ENCODE measurements at places on chromosomes 16 and 17.

- peak; percentile 76 for DNase-seq
Measured at GRCh38 chr16:12459391-12460063, 344.2 kb downstream of the CPPED1 start.

DNA sequence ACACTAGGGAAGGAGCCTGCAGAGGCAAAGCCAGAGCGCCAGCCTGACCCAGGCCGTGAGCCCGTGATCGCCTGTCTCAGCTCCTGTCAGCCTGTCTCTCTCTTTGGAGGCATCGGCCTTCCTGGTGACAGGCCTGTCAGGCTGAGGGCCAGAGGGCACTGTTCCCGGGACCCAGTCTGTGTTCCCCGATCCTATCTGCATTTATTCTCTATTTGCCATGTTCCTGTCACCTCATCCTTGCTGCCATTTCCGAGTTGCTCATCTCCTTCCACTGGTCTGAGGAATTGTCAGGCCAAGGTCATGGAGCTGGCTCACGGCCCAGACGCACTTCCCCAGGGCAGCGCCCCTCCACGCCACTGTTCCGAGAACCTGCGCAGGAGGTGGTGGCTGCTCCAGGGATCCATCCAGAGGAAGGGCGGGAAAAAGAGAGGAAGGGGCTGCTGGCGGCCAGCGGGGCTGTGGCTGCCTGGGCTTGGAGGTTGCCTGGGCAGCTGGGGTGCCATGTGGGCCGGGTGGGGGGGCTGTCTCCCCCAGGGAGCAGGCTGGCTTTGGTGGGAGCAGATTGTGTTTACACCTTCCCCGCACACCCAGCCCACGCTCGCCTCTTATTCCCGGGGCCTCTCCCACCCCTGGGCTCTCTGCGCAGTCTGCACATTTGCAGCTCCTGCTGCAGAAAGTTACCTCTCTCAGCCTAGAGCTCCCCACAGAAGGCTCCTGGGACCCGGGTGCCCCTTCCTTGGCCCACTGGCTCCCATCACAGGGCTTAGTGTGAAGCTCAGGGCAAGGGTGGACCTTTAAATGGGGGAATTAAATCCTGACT lies 4.9 kb downstream of the PRCD start:
- DNase-seq = no peak

- peak; percentile 4 for DNase-seq
Measured at GRCh38 chr16:78091419-78091818, 8.0 kb upstream of the WWOX start.

GRCh38 chr16:66130296-66130905 lies 236.1 kb upstream of the CDH5 start:
- DNase-seq = no peak

- DNase-seq = no peak
Measured at GRCh38 chr17:9200699-9201359, 179.5 kb downstream of the NTN1 start.

DNA sequence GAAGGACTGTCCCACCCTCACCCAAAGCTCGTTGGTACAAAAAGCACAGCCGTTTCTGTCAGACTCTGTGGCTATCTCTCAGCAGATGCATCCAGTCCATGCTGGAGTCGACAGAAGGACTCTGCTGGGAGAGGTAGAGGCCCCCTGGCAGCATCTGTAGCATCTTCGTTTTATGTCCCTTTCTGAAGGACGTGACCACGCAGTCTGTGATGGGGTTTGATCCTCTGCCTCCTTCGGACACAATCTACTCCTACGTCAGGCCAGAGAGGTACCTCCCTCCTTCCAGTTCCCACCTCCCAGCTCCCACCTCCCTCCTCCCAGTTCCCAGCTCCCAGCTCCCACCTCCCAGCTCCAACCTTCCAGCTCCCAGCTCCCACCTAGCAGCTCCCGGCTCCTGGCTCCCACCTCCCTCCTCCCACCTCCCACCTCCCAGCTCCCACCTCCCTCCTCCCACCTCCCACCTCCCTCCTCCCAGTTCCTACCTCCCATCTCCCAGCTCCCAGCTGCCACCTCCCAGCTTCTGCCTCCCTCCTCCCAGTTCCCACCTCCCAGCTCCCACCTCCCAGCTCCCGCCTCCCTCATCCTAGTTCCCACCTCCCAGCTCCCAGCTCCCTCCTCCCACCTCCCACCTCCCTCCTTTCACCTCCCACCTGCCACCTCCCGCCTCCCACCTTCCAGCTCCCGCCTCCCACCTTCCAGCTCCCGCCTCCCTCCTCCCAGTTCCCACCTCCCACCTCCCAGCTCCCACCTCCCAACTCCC lies 11.4 kb upstream of the MC1R start:
- DNase-seq = no peak

GRCh38 chr16:79013930-79014660 lies 586.4 kb downstream of the MAF start:
- no peak for DNase-seq

DNA sequence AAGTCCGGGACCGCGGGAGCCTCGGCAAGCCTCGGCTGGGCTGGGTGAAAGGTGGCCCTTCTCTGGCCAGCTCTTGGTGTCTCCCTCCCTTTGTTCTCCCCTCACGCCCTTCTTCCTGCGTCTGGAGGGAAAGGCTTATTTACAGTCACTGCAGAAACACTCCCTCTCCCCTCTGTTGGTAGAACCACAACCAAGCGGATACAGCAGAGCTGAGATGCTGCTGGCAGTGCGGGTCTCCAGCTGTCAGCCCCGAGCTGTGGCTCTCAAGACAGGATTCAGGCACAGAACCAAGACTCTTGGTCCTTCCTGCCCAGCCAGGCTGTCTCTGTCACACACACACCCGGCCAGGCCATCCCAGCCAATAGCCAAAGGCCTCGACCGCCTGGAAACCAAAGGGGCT lies 133.3 kb downstream of the ENGASE start:
- DNase-seq = no peak

DNA sequence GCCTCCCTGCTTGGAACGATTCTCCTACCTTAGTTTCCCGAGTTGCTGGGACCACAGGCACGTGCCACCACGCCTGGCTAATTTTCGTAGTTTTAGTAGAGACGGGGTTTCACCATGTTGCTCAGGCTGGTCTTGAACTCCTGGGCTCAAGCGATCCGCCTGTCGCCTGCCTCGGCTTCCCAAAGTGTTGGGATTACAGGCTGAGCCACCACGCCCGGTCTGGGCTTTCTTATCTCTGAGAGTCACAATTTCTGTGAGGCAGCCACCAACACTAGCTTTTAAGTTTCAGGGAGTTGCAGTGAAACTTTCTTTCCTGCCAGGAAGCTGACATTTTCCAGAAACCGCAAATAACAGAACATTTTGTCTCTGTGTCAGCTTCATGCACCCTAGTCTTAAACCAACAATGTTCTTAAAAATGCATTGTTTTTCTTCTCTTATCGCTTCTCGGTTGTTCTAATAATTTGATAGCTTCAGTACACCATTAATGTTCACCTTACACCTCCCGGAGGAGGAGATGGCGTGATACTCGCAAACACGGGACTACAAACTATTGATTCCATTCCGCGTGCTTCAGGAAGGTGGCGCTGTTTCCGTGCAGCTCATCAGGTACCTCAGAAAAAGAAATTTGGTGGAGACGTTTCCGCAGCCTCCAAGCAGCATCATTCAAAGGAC lies 7.4 kb upstream of the DHRS7B start:
- peak; percentile 84 for DNase-seq

- no peak for DNase-seq
Measured at GRCh38 chr16:4987580-4988374, 29.6 kb downstream of the SEC14L5 start.

GRCh38 chr16:65964752-65965151 lies 401.7 kb upstream of the CDH5 start:
- no peak for DNase-seq

GRCh38 chr16:4378161-4378666 lies 6.6 kb downstream of the VASN start:
- DNase-seq = no peak

DNA sequence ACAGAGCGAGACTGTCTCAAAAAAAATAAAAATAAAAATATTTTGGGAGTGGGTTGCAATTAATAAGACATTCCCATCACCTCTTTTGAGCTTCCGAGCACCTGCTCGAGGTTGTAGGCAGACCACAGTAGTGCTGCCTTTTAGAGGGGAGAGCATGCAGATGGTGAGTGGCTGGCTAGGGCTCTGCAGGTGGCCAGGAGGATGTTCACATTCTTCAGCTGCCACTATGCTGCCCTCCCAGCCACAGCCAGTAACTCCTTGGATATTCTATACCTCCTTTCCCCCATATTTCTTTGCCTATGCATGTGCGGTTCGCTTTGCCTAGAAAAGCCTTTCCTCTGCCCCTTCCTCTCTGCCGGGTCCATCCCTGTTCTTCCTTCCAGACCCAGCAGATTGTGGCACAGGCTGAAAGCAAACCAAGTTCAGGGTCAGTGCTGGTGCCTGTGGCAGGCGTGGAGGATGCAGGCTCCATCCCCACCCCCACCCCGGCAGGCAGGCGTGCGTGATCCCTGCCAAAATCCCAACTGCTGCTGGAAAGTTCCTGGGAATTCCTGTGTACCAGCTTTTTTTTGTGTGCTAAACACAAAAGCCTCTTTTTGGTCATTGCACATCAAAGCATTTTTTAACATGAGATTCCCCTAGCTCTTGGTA lies 33.8 kb upstream of the CMIP start:
- DNase-seq = no peak

DNA sequence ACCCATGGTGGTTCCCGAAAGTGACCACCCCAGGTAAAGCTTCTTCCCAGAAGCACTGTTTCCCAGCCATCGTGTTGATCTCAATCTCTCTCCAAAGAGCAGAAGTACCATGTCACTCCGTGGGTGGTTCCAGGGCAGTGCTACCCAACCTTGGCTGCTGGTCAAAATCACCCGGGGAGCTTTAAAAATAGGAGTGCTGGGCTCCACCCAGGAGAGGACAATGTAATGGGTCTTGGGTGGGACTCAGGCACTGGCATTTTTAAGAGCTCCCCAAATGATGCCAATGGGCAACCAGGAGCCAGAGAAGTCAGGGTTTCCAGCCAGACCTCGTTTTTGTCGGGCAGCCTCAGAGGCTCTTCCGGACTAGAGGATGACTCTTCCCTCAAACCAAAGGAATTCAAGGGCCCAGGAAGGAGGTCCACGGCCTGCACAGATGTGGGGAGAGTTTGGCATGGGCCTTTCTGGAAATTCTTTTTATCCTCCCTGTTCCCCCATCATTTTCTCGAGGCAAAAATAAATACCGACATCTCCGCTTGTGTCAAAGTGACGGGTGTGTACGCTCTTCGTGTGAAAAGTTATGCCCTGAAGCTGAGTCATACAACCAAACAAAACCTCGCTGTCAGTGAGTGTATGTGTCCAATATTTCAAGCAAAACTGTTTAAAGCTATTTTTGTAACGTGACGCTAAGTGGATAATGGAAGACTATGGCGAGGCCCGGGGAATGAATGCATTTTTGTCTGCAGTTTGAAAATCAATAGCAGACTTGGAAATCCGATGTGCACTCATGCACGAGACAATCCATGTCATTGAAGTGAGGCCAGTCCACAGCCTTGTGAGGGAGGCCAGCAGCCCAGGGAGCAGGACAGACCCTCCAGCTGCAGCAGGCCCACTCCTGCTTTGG lies 364.1 kb downstream of the FOXL1 start:
- no peak for DNase-seq

DNA sequence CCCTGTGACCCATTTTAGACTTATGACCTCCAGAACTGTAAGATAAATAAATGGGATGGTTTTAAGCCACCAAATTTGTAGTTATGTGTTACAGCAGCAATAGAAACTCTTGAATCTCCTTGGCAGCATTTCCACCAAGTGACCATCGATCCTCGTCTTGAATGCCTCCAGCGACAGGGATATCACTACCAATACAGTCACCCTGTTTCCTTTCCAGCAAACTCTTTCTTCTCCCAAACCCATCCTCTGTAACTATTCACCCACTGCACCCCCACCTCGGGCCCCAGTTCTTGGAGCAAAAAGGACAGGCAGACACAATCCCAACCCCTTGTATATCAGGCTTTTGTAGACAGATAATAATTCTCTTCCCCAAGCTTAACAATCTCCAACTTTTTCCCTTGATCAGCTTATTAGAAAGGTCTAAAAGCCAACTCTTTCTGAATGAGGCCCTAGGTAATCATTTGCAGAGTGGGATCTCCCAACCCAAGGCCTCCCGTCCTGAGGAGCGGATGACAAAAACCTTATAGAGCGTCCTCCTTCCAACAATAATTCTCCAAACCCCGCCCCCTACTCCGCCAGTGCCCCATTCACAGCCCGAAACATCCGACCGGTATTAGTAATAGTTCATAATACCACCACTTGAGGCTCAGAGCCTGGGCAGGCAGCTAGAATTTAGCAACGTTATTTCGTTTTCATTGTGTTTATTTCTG lies 14.7 kb upstream of the PLLP start:
- DNase-seq = peak; percentile 92

DNA sequence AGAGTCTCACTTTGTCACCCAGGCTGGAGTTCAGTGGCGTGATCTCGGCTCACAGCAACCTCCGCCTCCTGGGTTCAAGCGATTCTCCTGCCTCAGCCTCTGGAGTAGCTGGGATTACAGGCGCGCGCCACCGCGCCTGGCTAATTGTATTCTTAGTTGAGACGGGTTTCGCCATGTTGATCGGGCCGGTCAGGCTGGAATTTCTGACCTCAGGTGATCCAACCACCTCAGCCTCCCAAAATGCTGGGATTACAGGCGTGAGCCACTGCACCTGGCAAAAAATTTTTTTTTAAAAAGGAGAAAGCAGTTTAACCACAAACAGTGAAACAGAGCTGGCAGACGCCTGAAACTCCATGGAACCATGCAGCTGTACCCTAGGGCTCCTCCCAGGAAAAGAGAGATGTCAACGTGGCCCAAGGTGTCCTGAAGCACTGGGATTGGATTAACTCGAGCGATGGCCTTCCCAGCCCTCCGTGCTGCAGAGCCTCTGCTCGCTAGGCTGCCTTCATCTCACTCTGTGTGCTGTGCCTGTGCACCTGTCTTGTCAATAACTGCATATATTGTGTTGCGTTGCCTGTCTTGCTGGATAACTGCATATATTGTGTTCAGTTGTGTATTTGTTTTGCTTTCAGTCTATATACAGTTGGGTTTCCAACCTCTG lies 29.6 kb upstream of the FOXK2 start:
- DNase-seq = no peak

DNA sequence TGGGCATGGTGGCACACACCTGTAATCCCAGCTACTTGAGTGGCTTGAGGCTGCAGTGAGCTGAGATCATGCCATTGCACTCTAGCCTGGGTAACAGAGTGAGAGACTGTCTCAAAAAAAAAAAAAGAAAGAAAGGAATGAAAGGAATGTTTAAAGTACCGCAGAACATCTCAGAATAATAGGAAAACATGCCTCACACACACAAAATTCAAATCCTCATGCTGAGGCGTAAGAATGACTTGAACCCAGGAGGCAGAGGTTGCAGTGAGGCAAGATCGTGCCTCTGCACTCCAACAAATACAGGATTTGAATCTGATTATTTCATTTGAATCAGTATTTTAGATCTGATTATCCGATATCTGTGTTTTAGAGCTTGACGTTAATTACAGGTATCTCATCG lies 21.3 kb upstream of the GAA start:
- DNase-seq = no peak

DNA sequence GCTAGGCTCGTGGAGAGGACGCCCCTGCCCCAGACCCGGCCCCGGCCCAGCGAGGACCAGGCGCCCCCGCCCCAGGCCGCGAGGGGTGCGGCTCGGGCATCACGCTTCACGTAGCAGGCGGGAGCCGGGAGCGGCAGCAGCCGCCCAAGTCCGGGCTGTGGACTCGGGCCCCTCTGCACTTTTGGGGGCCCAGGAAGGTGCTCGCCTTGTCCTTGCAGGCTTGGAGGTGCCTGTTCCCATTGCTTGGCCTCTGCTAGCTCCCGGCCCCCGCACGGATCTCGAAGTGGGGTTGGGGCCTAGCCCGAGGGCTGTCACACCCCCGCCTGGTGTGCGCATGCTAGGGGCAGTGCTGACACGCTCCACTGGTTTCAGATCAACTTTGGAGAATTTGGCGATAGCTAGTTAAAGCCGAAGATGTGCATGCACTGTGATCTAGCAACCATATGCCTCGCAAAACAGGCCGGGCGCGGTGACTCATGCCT lies 55.7 kb downstream of the WSB1 start:
- DNase-seq = no peak
